Activated T-helper 17 cell treated with anti-CD3 and anti-CD28 coated beads, Interleukin-2, amount 50 U/mL, for 72 hours (primary cell): ENCODE measurements at places on chromosomes 13 and 19.

DNA sequence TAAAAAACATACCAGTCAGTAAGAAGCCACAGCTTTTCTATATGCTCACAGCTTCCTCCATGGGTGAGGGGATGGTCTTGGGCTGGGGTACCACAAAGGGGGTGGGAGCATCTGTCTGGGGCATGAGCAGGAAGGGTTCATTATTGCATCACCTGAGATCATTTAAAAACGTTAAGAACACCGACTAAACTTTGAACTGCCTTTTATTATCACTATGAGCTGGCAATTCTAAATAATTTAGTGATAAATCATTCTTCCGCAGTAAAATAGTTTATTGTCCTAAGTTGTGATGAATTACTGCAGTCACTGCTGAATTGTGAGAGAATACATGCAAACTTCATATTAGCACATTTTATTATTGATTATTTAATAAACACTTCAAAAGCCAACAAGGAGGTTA, 71.6 kb downstream of the KL start:
- ATAC-seq: no peak
- peaks cover 13% of the 10 kb centered on the region for H3K27me3 ChIP-seq
- H3K4me1 ChIP-seq: no peaks in the 10 kb centered on the region

- H3K27me3 ChIP-seq: peaks cover 68% of the 10 kb centered on the region
- no peak overlapping the region for H3K27ac ChIP-seq
- H3K36me3 ChIP-seq: peaks cover 7% of the 10 kb centered on the region
- H3K4me3 ChIP-seq: no peak overlapping the region
- ATAC-seq: no peak
These were observed 2.5 kb upstream of the CACNG8 start for GRCh38 chr19:53960187-53960586.

DNA sequence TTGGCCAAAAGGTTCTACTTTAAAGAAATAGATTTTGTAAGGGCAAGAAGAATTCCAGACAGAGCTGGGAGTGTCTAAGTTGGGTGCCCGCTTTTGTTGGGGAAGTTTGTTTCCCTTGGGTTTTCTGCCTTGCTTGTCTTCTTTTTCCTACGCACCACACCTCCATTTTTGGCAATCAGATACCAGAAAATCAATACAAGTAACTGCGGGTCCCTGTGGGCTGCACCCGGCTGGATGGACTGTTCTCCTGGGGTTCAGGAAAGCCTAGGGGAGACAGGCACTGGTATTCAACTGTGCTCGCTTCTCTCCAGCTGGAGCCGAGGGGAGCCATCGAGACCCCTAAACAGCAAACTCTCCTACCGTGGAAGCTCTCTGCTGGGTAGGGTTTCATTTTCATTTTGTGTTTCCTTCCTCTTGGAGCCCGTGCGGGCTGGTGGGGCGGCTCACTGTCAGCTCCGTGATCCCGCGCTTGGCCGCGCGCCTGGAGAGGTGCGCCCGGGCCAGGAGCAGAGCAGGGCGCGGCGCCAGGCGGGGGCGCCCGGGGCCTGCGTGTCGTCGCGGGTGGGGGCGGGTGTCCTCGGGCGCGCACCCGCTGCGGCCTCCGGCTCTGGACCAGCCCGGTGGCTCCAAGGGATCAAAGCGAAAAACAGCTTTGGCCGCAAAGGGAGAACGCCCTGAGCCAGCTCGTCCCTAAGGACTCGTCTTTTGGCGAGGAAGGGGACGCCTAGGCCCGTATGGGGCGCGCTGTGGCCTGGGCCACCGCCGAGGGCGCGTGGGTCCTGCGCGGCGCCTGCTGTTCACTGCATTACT, 347.2 kb downstream of the ZNF536 start:
- H3K27me3 ChIP-seq: peaks cover 21% of the 10 kb centered on the region
- ATAC-seq: peak; percentile 34
- H3K27ac ChIP-seq: no peak overlapping the region
- peak overlapping the region; percentile 58 for H3K4me3 ChIP-seq

- peak overlapping the region; percentile 99 for H3K27ac ChIP-seq
- H3K36me3 ChIP-seq: no peaks in the 10 kb centered on the region
- peaks cover 13% of the 10 kb centered on the region for H3K4me1 ChIP-seq
- ATAC-seq: no peak
These were observed 96.6 kb downstream of the ELF1 start for GRCh38 chr13:40922437-40923040.

DNA sequence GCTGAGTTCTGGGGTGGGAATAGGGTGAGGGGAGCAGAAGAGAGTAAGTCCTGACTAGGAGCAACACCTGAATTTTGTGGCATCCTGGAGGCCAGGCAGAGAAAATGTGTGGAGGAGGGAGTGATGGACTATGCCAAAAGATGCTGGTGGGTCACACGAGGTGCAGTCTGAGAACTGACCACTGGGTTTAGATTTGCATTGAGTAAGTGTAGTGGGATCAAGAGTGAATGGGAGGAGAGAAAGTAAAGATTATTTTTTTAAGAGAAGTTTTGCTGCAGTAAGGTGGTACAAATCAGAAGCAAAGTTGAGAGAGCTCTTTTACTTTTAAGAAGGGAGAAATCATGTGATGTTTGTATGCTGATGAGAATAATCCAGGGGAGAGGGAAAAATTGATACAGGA, 405.1 kb downstream of the DLEU7 start:
- H3K36me3 ChIP-seq: no peaks in the 10 kb centered on the region
- H3K4me3 ChIP-seq: no peak overlapping the region
- H3K4me1 ChIP-seq: no peaks in the 10 kb centered on the region
- ATAC-seq: no peak

GRCh38 chr19:29255006-29255405, 42.1 kb upstream of the UQCRFS1 start:
- H3K27me3 ChIP-seq: peaks cover 18% of the 10 kb centered on the region
- no peak for ATAC-seq
- no peak overlapping the region for H3K4me3 ChIP-seq

- H3K27ac ChIP-seq: no peak overlapping the region
- H3K4me1 ChIP-seq: no peaks in the 10 kb centered on the region
These were observed 225.8 kb upstream of the IRS2 start for GRCh38 chr13:110012102-110012739.

DNA sequence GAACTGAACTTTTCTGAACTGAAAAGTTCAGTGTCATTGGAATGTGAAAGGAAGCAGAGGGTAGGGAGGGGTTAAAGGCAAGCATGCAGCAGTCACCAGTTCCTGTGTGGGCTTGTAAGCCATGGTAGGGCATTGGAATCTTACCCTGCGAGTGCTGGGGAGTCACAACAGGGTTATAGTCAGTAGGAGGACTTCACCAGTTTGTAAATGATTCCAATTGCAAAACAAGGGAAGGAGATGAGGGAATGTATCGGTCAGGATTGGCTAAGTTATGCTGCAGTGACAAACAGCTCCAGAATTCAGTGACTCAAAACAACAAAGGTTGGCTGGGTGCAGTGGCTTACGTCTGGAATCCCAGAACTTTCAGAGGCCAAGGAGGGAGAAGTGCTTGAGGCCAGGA, 12.8 kb downstream of the LYPD3 start:
- no peaks in the 10 kb centered on the region for H3K36me3 ChIP-seq
- H3K27ac ChIP-seq: no peak overlapping the region
- no peak overlapping the region for H3K4me3 ChIP-seq

DNA sequence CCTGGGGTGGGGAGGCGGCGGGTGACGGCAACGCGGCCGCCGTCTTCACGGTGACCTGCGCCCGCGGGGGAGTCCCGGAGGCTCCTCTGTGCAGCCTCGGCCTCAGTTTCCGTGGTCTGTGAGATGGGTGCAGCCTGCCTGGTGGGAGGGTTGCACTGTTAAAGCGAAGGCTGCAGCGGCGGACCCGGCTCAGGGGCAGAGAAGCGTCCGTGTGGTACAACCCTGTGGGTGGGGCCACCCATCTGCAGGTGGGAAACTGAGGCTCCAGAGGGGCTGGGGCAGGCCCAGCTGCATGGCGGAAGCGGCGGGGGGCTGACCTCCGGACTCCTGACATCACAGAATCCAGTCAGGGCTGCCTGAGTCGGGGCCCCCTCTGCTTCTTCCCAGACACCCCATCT, 481 bp downstream of the FGF22 start:
- no peak overlapping the region for H3K4me3 ChIP-seq
- peaks cover 5% of the 10 kb centered on the region for H3K36me3 ChIP-seq
- H3K4me1 ChIP-seq: peaks cover 6% of the 10 kb centered on the region
- no peak overlapping the region for H3K27ac ChIP-seq

DNA sequence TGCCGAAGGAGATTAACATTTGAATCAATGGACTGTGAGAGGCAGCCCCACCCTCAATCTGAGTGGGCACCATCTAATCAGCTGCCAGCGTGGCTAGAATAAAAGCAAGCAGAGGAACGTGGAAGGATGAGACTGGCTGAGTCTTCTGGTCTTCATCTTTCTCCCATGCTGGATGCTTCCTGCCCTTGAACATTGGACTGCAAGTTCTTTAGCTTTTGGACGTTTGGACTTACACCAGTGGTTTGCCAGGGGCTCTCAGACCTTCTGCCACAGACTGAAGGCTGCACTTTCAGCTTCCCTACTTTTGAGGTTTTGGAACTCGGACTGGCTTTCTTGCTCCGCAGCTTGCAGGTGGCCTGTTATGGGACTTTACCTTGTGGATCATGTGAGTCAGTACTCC, 14.7 kb downstream of the NHLRC3 start:
- peaks cover 6% of the 10 kb centered on the region for H3K4me1 ChIP-seq
- no peak for ATAC-seq
- H3K4me3 ChIP-seq: no peak overlapping the region
- H3K27ac ChIP-seq: no peak overlapping the region
- H3K36me3 ChIP-seq: peaks cover 21% of the 10 kb centered on the region

GRCh38 chr13:79407349-79407979, 1.4 kb upstream of the RBM26 start:
- no peaks in the 10 kb centered on the region for H3K27me3 ChIP-seq
- no peak overlapping the region for H3K4me3 ChIP-seq
- H3K27ac ChIP-seq: no peak overlapping the region

DNA sequence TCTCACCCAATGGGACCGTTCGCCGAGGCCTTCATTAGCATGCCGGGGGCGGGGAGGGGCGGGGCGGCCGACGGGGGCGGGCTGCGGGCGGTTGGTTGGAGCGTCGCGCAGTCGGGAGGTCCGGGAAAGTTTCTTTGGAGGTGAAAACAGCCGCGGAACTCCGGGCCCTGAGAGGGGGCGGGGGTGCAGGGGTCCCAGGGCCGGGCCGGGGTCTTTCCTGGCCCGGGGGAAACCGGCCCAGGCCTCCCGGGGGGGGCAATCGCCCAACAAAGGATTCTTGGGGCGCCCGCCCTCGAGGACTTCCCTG, at the start of gene HMG20B:
Gene HMG20B (plus strand): TSS at position 90 of the 307 bp plus-strand sequence. CDS start 366 bp downstream, outside the sequence.
- peaks cover 6% of the 10 kb centered on the region for H3K4me1 ChIP-seq
- peak within 1 kb of the TSS; percentile 50 for H3K27ac ChIP-seq
- H3K4me3 ChIP-seq: peak within 1 kb of the TSS; percentile 73
- H3K36me3 ChIP-seq: peaks cover 16% of the 10 kb centered on the region
- ATAC-seq: no peak
